Astrocyte of the spinal cord (primary cell): ENCODE measurements at places on chromosomes 12 and 14.

- no peak for DNase-seq
These were observed 3.4 kb upstream of the KRT80 start for GRCh38 chr12:52195065-52195730.

- DNase-seq = peak; percentile 93
These were observed at the start of gene BRF1 for GRCh38 chr14:105300542-105301102. Gene BRF1, minus strand, starts transcription at chr14:105301001. Its CDS starts 372 bp downstream, at chr14:105300629.

DNA sequence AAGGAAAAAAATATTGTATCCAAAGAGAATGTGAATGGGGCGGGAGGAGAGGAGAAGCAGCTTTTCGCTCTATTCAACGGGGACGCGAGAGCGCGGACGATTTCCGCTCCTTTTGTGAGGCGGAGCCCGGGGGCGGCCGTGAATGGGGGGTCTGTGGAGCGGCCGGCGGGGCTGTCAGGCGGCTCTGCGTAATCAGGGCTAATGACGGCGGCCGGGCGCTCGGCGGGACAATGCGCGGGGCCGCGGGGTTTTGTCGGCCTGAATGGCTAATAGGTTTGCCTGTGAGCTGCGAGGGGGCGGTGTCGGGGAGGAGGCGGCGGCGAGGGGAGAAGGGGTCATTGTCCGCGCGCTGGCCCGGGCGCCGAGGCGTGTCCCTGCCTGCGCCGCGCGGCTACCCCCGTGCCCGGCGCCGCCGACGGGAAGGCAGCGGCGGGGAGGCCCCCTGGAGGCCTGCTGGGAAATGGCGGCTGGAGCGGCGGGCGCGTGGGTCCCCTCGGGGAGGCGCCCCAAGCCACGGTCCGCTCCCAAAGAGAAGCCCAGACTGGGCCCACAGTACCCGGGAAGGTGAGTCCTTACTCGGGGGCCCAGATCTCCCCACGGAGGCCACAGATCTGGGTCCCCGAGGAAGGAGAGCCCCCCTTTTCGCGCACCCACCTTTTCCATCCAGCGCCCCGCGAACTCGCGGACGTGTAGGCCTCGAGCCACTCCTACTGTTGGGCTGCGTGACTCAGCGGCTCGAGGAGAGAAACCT, 6.0 kb downstream of the SIX6 start:
- DNase-seq = no peak

- DNase-seq = no peak
These were observed 21.1 kb upstream of the CERS5 start for GRCh38 chr12:50188241-50188781.

- no peak for DNase-seq
These were observed 547.1 kb upstream of the USP15 start for GRCh38 chr12:61713121-61713520.

- peak; percentile 23 for DNase-seq
These were observed 516 bp downstream of the NINJ2 start for GRCh38 chr12:662566-663292.

DNA sequence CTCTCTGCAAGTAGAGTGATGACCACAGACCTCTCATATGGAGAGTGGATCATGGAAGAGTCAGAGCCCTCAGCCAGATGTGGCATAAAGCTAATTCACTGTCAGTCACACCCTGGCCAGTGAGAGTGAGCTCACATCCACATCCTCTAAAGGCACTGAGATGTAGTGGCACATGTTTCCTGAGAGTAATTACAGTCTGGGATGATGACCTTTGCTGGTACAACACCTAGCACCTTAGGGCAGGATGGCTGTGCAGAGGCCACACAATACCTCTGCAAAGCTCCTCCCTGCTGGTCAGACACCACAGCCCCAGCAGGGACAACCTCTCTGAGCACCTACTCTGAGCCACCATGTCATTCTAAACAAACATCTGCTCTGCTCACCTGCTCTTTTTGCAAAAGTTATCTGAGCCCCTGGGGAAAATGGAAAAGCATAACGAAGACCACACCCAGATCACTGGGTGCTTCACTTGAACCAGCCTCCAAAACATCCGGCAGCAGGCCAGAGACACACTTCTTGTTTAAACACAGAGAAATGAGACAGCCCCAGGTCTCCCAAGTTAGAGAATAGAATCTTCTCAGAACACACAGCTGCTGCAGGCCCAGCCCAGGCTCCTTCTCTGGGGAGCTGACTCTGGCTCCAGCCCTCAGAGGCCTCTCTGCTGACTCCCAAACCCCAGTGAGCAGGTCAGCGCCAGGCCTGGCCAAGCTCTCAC, 30.3 kb downstream of the PITPNM2 start:
- DNase-seq = no peak
